Skin of body (tissue), 3 donors: ENCODE measurements at places on chromosomes 4 and X.
A peak's percentile ranks its signal among the peaks of the same experiment; 100 is the strongest.

- DNase-seq, result no peak
Measured at GRCh38 chr4:7964890-7965662, 25.4 kb upstream of the AFAP1 start.

- no peak for DNase-seq
Measured at GRCh38 chrX:130094696-130095095, 15.6 kb downstream of the ELF4 start.

DNA sequence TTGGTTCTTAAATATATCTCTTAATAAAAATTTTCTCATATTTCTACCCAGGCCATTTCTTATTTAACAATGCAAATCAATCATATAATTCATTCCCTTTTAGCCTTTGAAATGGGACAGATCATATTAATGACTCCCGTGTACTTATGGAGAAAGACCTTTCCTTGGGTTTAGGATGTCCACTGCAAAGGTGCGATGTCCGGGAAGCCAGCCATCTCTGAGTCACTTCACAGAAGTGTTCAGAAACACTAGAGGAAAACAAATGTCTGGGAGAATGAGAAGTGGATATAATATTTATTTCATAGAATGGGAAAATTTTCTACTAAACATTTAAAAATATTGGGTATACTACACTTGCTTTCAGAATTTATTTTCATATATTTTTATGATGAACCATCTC is 15.3 kb downstream of the INTU start:
- DNase-seq, result no peak

GRCh38 chr4:17814140-17814539 is 3.4 kb downstream of the NCAPG start:
- DNase-seq, result no peak

- DNase-seq, result no peak
Measured at GRCh38 chr4:146148021-146148420, 27.5 kb upstream of the LSM6 start.

DNA sequence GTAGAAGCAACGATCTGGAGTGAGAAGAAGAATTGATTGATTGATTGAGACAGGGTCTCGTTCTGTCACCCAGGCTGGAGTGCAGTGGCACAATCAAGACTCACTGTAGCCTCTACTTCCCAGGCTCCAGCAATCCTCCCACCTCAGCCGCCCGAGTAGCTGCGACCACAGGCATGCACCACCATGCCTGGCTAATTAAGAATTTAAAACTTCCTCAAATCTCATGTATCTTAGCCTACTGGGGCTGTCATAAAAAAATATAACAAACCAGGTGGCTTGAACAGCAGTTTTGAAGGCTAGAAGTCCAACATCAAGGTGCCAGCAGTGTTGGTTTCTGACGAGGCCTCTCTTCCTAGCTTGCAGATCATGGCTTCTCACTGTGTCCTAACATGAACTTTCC is 18.3 kb upstream of the TBC1D9 start:
- no peak for DNase-seq

GRCh38 chrX:72299891-72300630 is 5.7 kb downstream of the CITED1 start:
- DNase-seq, result no peak

DNA sequence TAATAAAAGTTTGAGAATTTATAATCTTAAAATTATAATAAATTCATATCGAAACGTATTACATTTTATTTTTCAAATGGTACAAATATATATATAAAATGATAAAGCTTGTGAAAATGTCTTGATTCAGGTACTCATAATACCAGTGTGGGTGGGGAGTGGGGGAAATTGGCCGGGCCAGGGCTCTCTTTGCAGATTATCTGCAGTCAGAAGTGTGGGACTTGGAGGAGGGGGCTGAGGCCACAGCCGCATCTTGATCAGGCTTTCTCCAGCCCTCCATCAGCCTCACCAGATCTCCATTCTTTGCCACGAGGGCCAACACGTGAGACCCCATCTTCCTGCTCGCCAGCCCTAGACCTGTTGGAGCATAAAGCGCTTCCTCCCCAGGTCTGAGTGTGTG is 86.7 kb downstream of the STIM2 start:
- no peak for DNase-seq

GRCh38 chrX:6852869-6853268 is 294.6 kb upstream of the STS start:
- DNase-seq, result no peak

DNA sequence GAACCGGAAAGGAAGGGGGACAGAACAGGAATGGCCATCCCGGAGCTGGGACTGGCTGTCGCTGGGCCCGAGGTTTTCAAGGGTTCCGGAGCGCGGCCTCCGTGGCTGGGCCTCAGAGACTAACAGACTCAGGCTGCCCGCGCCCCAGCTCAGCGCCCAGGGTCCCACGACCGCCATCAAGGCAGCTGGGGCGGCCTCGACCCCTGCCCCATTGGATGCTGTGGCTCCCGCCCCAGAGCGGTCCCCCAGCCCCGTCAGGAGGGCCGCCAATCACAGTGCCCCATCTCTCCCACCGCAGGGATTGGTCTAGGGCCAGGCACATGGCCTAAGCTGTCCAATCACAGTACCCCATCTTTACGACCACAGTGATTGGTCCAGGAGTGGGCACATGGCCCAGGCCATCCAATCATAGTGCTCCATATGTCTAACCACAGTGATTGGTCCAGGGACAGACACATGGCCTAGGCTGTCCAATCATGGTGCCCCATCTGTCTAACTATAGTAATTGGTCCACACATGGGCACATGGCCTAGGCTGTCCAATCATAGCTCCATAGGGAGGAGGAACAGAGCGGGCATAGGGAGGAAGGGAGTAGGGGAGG is 105.3 kb upstream of the NKX1-1 start:
- peak; percentile 55 for DNase-seq

- DNase-seq, result no peak
Measured at GRCh38 chr4:28444886-28445496, 1584.3 kb downstream of the STIM2 start.

DNA sequence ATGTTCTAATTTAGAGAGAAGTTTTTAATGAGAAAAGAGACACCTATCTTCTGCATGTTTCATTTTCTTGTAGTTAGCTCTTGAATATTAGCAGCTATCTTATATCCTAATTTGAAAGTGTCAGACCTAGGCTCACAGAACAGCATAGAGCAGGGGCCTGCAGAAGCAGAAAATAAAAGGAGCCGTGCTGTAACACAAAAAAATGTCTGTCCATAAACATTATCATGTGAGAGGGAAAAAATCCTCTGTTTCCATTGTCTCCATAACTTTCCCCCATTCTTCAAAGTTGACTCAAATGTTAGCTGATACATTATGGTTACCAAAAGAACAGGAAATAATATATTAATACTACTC is 329.2 kb upstream of the EPHA5 start:
- no peak for DNase-seq

DNA sequence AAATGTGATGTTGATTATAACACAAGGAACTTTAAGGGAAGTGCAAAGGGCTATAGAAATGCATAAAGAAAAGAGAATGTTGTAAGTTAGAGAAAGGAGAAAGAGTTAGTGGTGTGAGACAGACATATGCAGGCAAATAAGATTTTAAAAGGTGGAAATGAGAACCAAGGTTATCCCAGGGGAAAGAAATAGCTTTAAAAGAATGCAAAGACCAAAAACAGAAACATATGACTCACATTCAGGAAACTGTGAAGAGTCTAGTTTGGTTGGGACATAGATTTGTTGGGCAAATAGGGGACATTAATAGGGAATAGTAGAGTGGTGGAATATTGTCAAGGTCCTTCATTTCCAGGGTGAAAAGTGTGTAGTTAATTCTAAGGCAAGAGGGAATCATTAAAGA is 52.4 kb downstream of the MAPK10 start:
- no peak for DNase-seq

GRCh38 chr4:175346376-175346775 is 428.2 kb downstream of the ADAM29 start:
- no peak for DNase-seq

- DNase-seq, result no peak
Measured at GRCh38 chrX:124269881-124270280, 62.6 kb upstream of the TEX13D start.

GRCh38 chrX:24137192-24137591 is 12.3 kb upstream of the ZFX start:
- DNase-seq, result no peak

GRCh38 chr4:73662709-73663546 is 42.7 kb upstream of the RASSF6 start:
- peak; percentile 16 for DNase-seq

DNA sequence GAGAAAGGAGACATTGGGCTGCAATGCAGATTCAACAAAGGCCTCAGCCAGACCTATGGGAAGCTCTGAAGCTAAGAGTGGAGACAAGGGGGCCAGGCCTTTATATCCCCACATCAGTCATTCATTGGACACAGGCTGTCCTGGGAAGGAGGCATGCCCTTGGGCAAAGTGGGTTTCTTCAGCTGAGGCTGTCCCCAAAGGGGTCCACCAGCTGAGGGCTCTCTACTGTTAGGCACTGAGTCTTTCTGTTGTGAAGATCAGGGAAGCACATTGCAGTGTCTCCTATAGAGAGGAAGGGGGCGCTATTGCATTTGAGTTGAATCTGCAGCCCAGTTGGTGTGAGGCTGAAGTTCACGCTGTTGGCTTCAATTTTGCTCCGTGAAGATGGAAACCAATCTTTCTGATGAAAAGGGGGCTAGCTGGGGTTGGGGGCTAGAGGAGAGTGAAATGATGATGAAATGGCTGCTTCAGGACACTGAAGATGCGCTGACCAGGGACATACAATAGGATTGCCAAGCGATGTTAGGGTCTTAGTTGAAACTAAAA is 48.0 kb downstream of the SLC25A5 start:
- peak; percentile 25 for DNase-seq

GRCh38 chr4:146435962-146436361 is 85.8 kb downstream of the SLC10A7 start:
- DNase-seq, result no peak

- DNase-seq, result no peak
Measured at GRCh38 chrX:34915463-34916225, 27.0 kb upstream of the FAM47B start.

GRCh38 chrX:120504569-120504968 is 35.5 kb upstream of the LAMP2 start:
- no peak for DNase-seq

- no peak for DNase-seq
Measured at GRCh38 chrX:8784162-8784561, 17.0 kb downstream of the FAM9A start.

- DNase-seq, result no peak
Measured at GRCh38 chr4:148847544-148848255, 405.5 kb upstream of the NR3C2 start.

GRCh38 chr4:31298737-31299136 is 578.6 kb downstream of the PCDH7 start:
- no peak for DNase-seq

DNA sequence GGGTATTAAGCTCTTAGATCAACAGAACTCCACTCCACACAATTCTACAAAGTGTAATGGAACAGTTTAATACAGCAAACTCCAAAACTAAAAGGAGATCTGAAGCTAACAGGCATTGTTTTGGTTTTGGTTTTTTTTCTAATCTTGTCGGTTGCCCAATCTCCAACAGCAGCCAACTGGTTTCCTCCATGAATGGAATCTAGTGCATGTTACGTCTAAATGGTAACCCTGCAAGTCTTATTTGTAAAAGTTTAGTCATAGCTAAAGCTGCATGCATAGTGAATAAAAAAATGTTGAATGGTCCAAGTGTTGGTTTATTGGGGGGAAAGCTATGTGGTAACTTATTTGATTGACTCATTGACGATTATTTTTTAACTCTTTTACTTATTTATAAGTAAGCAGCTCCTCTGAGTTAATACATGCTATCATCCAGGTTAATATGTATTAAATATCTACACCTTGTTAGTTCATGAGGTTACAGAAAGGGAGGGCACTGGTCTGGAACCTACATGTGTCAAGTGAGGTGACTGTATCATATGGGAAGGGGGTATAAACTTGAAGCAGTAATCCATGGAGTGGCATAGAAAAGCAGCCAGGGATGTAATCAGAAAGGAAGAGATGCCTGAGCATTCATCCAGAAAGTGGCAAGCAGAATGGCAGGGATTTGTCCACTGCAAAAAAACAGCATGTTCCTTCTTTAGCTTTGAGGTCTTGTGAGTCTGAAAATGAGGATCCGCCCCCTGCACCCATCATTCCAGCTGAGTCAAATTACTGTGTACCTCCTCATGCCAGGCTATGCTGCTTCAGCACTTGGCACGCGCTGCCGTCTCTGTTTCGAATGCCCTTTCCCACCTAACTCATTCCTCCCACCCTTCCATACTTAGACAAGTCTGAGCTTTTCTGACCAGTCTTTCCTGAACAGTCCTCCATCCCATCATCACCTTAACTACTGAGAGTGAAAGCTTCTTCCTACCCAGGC is 81.7 kb downstream of the PDGFC start:
- no peak for DNase-seq

DNA sequence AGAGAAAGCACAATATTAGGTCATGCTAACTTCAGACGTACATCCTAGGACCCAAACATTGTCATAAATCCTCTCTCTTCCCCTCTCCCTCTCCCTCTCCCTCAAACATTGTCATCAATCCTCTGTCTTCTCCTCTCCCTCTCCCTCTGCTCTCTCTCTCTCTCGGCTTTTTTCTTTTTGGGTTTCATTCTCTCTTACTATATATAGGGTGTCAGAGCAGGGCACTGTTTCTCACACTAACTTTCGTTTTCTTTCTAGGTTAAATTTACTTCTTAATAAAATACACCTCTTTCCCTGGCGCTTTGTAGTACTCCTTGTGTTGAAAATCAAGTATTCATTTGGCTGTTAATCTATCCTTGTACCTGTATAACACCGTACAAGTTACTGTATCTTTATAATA is 37.0 kb upstream of the HERC5 start:
- DNase-seq, result no peak

GRCh38 chr4:164188236-164188635 is 565.7 kb upstream of the SMIM31 start:
- no peak for DNase-seq

DNA sequence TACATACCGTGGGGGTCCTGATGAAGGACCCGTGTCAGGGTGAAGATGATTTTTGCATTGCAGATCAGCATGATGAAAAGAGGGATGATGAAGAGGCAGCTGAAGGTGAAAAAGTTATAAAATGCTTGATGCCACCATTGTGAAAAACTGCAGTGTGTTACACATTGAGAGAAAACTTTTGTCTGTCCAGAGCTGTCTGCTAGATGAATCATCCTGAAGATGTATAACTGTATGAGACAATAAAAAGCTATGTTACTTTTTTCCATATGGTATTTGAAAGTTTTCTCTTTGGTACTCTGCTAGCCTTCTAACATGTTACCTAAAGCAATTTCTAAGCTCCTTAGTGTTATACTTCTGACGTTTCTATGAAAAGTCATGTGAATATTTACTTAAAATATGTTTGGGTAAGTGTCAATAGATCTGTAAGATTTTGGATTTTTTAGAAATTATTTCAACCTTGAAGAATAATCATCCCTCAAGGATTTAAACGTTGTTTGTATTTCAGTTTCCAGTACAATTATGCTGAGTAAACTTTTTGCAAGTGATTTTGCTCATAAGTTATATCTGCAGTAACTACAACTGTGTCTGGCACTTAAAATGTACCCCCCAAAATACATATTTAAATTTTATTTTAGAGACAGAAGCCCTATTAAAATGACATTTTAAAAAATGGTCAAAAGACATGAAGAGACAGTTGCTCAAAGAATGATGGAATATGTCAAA is 9.5 kb downstream of the GNRHR start:
- DNase-seq, result no peak

GRCh38 chr4:16110661-16111290 is 27.0 kb upstream of the PROM1 start:
- no peak for DNase-seq

- no peak for DNase-seq
Measured at GRCh38 chrX:132504417-132504816, 15.6 kb upstream of the MBNL3 start.

GRCh38 chr4:82851885-82852750 is 38.8 kb downstream of the SEC31A start:
- DNase-seq, result no peak

GRCh38 chr4:1079711-1080265 is 33.6 kb downstream of the RNF212 start:
- DNase-seq, result no peak
